Adrenal gland (tissue), 19 donors: ENCODE measurements at places on chromosomes 2 and 18. TPM values are rescaled to one million over a fixed set of nuclear protein-coding genes. Genes with fewer than 3 reads are reported as not detected.

SERPINB13 gene
- polyA plus RNA-seq, result 0.10 TPM

REG3A gene
- 0.88 TPM for polyA plus RNA-seq

MRPS9 gene
- 69.2 TPM for polyA plus RNA-seq

KLHL30 gene
- polyA plus RNA-seq, result 0.13 TPM

CCDC150 gene
- polyA plus RNA-seq, result 1.4 TPM

CRYGC gene
- not detected for polyA plus RNA-seq

CTAGE1 gene
- polyA plus RNA-seq, result not detected

PSMA8 gene
- 0.24 TPM for polyA plus RNA-seq

CCDC74B gene
- polyA plus RNA-seq, result 16.2 TPM

NT5DC4 gene
- polyA plus RNA-seq, result not detected

ARHGEF4 gene
- 6.8 TPM for polyA plus RNA-seq

ABCG5 gene
- polyA plus RNA-seq, result 0.33 TPM

SLC38A11 gene
- 3.2 TPM for polyA plus RNA-seq

ASAP2 gene
- polyA plus RNA-seq, result 7.8 TPM

CROCC2 gene
- not detected for polyA plus RNA-seq

TMEM17 gene
- polyA plus RNA-seq, result 1.5 TPM

SOX11 gene
- polyA plus RNA-seq, result not detected

CYTIP gene
- polyA plus RNA-seq, result 0.94 TPM

UPP2 gene
- polyA plus RNA-seq, result 0.07 TPM

RIT2 gene
- polyA plus RNA-seq, result 0.20 TPM

KCNJ3 gene
- 0.30 TPM for polyA plus RNA-seq

RNF152 gene
- 1.5 TPM for polyA plus RNA-seq

STON1 gene
- 7.2 TPM for polyA plus RNA-seq

PPM1B gene
- 36.4 TPM for polyA plus RNA-seq

PJVK gene
- polyA plus RNA-seq, result 11.6 TPM

DSC3 gene
- 0.48 TPM for polyA plus RNA-seq

CFAP221 gene
- polyA plus RNA-seq, result 4.3 TPM

PROC gene
- polyA plus RNA-seq, result 0.10 TPM

CHRND gene
- polyA plus RNA-seq, result not detected

NPHP1 gene
- 10.3 TPM for polyA plus RNA-seq

QPCT gene
- 180 TPM for polyA plus RNA-seq

CD28 gene
- 0.09 TPM for polyA plus RNA-seq
